Osteoblast (primary cell): ENCODE measurements at places on chromosomes 2 and 18. TPM values are rescaled to one million over a fixed set of nuclear protein-coding genes. Genes with fewer than 3 reads are reported as not detected.

GRCh38 chr18:12839057-12839525 lies 44.9 kb downstream of the PTPN2 start:
- no peaks in the 10 kb centered on the region for H3K27me3 ChIP-seq
- H3K4me1 ChIP-seq, result peaks cover 43% of the 10 kb centered on the region
- peaks cover 8% of the 10 kb centered on the region for H3K36me3 ChIP-seq
- DNase-seq, result no peak

- DNase-seq, result peak; percentile 72
- no peaks in the 10 kb centered on the region for H3K27me3 ChIP-seq
- no peak overlapping the region for H3K4me3 ChIP-seq
- peaks cover 14% of the 10 kb centered on the region for H3K4me1 ChIP-seq
- H3K27ac ChIP-seq, result no peak overlapping the region
Measured at GRCh38 chr2:209523041-209523740, 99.3 kb downstream of the MAP2 start.

The RAD51AP2 gene
- total RNA-seq, result not detected in 2 replicates

- H3K27me3 ChIP-seq, result no peaks in the 10 kb centered on the region
- H3K4me3 ChIP-seq, result no peak overlapping the region
- H3K27ac ChIP-seq, result no peak overlapping the region
- no peaks in the 10 kb centered on the region for H3K4me1 ChIP-seq
- no peaks in the 10 kb centered on the region for H3K36me3 ChIP-seq
Measured at GRCh38 chr2:120036145-120036544, 23.3 kb downstream of the EPB41L5 start.

GRCh38 chr2:98702858-98703620 lies 27.9 kb downstream of the MGAT4A start:
- H3K27ac ChIP-seq, result no peak overlapping the region
- H3K4me1 ChIP-seq, result no peaks in the 10 kb centered on the region

The HOXD13 gene
- total RNA-seq, result not detected in 2 replicates

DNA sequence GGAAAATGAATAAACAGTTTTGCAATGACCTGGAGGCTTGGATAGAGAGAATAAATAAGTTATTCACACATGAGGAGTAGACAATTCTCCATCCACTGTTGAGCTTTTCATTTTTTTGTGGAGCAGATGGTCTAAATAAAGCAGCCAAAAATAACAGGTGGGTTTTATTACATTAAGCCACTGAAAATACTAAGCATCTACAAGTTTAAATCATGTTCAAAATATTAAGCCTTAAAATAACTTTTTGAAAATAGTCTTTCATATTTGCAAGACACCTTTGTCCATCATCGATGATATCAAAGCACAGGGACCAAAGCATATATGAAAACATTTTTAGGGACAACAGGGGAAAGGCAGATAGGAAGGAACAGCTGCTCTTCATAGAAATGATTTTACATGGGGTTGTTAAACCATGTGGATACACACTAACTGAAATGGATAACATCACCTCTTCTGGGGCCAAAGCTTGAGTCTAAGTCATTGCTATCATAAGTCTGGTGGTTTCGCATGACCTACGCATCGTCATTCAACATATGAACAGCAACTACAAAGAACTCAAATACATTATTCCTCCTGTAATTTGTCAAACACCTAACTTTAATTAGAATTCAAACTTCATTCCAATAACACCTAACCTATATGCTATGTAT lies 197.6 kb upstream of the CHST9 start:
- H3K4me1 ChIP-seq, result no peaks in the 10 kb centered on the region
- no peak overlapping the region for H3K4me3 ChIP-seq
- H3K27ac ChIP-seq, result no peak overlapping the region
- no peaks in the 10 kb centered on the region for H3K27me3 ChIP-seq

The CCDC150 gene
- total RNA-seq, result 5.8 and 8.5 TPM in 2 replicates

The ING5 gene
- 16.6 and 18.6 TPM in 2 replicates for total RNA-seq

DNA sequence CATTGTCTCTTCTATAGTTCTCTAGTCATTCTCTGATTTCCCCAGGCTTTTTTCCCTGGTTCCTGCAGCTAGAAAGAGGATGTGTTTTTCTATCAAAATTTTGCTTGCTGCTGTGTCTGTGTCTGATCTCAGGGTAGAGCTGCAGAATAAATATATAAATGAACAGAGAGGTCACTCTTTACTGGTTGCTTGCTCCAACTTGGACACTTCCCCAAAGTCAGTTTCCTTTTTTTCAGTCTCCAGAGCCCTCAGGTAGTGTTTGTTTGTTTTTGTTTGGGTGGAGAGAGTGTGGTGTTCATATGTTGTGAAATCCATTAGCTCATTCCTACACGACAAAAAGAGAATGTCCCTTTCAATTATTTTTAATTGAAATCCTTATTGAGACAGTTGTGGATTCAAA lies 85.8 kb downstream of the CERS6 start:
- H3K4me1 ChIP-seq, result peaks cover 17% of the 10 kb centered on the region
- no peak overlapping the region for H3K27ac ChIP-seq
- no peak for DNase-seq

The TMEM17 gene
- 2.9 and 3.3 TPM in 2 replicates for total RNA-seq

The STPG4 gene
- 0.59 and 0.72 TPM in 2 replicates for total RNA-seq

DNA sequence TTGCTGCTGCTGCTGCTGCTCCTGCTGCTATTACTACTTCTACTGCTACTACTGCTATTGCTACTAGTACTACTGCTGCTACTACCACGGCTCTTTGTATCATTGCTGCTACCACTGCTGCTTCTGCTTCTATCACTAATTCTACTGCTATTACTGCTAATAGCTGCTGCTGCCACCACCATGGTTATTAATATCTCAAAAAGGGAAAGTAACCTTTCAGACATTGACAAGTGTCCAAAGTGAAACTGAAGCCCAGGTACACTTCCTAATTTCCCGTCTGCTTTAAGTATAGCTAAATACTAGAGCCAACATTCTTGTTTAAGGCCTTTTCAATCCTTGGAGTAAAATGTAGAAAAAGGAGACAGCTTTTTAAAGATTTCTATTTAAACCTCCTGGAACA lies 45.4 kb upstream of the EHBP1 start:
- peak overlapping the region; percentile 89 for H3K27ac ChIP-seq
- H3K36me3 ChIP-seq, result no peaks in the 10 kb centered on the region
- no peak overlapping the region for H3K4me3 ChIP-seq
- no peak for DNase-seq
- H3K27me3 ChIP-seq, result no peaks in the 10 kb centered on the region

- H3K27ac ChIP-seq, result no peak overlapping the region
- H3K27me3 ChIP-seq, result no peaks in the 10 kb centered on the region
- no peak overlapping the region for H3K4me3 ChIP-seq
- no peaks in the 10 kb centered on the region for H3K4me1 ChIP-seq
- H3K36me3 ChIP-seq, result no peaks in the 10 kb centered on the region
- DNase-seq, result no peak
Measured at GRCh38 chr2:8264981-8265380, 416.9 kb upstream of the ID2 start.

GRCh38 chr2:107078584-107078983 lies 192.6 kb upstream of the ST6GAL2 start:
- H3K27me3 ChIP-seq, result no peaks in the 10 kb centered on the region
- no peaks in the 10 kb centered on the region for H3K36me3 ChIP-seq
- H3K27ac ChIP-seq, result no peak overlapping the region
- H3K4me3 ChIP-seq, result no peak overlapping the region
- H3K4me1 ChIP-seq, result no peaks in the 10 kb centered on the region

DNA sequence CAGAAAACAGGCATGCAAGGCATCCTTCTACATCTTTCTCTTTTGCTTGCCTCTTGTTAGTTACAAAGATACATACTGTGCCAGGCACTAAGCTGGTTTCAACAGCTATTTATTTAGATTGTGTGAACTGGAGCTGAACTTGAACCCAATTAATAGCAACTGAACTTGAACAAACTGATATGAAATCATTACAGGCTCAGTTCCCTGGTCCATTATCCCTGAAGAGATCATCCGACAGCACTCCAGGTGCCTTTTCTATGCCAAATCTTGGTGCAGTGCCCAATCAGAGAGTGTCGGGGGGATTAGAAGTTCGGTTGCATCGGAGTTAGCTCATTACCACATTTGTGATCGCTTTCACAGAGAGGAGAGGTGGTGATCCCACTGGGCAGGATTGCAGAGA lies 477.6 kb downstream of the PARD3B start:
- DNase-seq, result no peak
- no peak overlapping the region for H3K27ac ChIP-seq
- H3K4me1 ChIP-seq, result peaks cover 18% of the 10 kb centered on the region
- no peaks in the 10 kb centered on the region for H3K36me3 ChIP-seq
- no peaks in the 10 kb centered on the region for H3K27me3 ChIP-seq
- H3K4me3 ChIP-seq, result no peak overlapping the region

The LGALSL gene
- total RNA-seq, result 3.6 and 3.8 TPM in 2 replicates

The TIGD1 gene
- 5.8 and 6.8 TPM in 2 replicates for total RNA-seq

DNA sequence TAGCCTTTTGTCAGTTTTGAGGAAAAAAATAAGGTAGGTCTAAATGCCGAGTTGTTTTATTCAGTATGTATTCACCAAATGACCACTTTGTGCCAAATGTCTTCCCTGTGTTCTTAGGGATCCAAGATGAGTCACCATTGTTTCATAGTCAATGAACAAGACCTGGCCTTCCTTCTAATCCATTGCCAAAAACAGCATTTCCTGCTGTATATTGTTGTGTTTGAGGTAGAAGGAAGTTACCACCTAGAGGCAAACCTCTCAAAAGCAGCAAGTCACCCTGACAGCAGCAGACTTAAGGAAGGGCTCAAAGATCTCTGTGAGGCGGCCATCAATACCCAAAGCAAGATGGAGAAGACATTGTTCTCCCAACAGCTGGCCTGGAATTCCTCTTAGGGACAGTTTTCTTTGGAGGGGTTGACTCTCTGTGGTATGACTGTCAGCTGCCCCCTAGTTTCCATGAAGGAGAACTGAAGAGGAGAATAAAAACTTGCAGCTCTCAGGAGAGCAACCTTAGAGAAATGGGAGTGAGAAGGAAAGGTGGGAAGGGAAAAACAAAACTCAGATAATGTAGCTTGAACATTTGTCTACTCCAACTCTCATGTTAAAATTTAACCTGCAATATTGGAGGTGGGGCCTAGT lies 328.3 kb downstream of the LRATD1 start:
- H3K4me1 ChIP-seq, result no peaks in the 10 kb centered on the region
- no peaks in the 10 kb centered on the region for H3K27me3 ChIP-seq
- H3K36me3 ChIP-seq, result no peaks in the 10 kb centered on the region
- H3K27ac ChIP-seq, result no peak overlapping the region
- no peak for DNase-seq

GRCh38 chr2:239463541-239464165 lies 62.8 kb upstream of the HDAC4 start:
- H3K27ac ChIP-seq, result no peak overlapping the region
- no peaks in the 10 kb centered on the region for H3K36me3 ChIP-seq
- H3K4me1 ChIP-seq, result no peaks in the 10 kb centered on the region
- no peak overlapping the region for H3K4me3 ChIP-seq

DNA sequence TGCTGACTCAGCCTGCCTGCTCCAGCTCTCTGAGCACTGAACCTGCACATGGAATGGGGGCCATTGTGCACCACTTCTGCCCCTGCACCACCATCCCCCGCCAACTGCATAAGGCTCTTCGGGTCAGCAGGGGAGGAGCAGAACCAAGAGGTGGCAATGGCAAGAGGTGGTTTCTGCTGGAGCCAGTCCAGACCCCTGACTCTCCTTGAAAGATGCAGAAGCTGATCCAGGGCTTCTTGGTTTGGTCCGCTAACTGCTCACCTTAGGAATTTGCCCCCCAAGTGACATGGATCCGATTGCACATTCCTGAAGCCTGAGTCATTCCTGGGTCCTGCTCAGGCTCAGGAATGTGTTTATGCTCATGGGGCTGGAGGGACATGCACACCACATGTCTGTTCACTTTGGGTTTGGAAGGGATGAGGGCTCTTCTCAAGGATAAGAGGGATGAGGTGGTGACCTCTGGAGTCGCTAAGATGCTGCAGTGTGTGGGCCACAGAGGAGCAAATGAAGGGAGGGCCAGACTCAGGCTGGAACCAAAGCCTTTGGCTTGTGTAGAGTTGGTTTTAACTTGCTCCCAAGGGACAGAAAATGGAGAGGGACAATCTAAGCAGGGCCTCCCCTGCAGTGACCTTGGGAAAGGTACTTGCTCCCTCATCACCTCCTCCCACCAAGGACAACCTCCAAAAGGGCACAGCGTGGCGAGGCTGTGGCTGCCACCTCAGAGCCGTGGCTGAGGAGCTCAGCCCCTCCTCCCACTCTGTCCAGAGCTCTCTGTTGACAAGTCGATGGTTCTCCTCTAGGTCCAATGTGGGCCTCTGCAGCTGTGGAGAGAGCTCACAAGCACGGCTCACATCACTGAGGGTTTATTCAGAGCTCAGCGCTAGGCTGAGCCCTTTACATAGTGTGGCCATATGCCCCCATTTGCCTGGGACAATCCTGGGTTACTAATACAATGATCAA lies 66.2 kb downstream of the HS1BP3 start:
- H3K27ac ChIP-seq, result peak overlapping the region; percentile 55
- H3K36me3 ChIP-seq, result no peaks in the 10 kb centered on the region
- peak; percentile 94 for DNase-seq
- peak overlapping the region; percentile 7 for H3K4me3 ChIP-seq
- H3K4me1 ChIP-seq, result peaks cover 23% of the 10 kb centered on the region

The POTEC gene
- total RNA-seq, result 0.29 and 0.36 TPM in 2 replicates

The CAVIN2 gene
- total RNA-seq, result 1.2 and 1.8 TPM in 2 replicates

DNA sequence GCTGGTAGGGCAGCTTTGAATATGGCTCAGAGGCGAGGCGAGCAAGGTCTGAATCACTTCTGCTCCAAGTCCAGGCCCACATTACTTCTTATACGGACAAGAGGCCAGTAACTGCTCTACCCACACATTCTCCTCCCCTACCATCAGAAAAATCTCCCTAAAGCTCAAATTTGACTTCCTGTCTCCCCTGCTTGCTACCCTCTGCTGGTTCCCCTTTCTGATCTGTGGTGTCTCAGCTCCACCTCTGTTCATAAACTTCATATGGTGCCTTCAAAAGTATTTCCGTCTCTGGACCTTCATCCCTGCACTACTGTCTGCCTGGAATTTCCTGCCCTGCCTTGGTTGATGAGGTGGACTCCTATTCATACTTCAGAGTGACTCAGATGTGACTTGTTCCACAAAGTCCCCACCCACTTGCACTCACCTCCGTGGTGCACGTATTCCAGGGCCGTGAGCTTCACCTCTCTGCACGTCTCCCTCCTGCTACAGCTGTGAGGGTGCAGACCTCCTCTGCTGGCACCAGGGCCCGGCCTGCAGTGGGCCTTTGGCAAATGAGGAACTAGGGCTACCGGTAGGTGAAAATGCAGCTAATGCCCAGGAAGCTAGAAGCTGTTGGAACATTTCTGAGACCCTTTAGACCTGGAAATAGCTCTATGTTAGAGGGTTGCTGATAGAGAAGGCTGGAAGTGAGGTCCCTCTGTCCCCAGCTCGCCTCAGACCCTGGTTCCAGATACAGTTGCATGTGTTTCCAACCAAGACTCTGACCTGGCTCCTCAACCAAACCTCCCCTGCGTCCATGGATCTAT lies 24.6 kb upstream of the KCMF1 start:
- no peak overlapping the region for H3K4me3 ChIP-seq
- DNase-seq, result peak; percentile 84
- peak overlapping the region; percentile 74 for H3K27ac ChIP-seq
- H3K36me3 ChIP-seq, result no peaks in the 10 kb centered on the region

- no peak overlapping the region for H3K4me3 ChIP-seq
- H3K27me3 ChIP-seq, result no peaks in the 10 kb centered on the region
- DNase-seq, result peak; percentile 41
- no peaks in the 10 kb centered on the region for H3K36me3 ChIP-seq
- peak overlapping the region; percentile 53 for H3K27ac ChIP-seq
Measured at GRCh38 chr2:12555012-12555645, 161.6 kb upstream of the TRIB2 start.

The IL36B gene
- not detected in 2 replicates for total RNA-seq

The GPC1 gene
- 44.8 and 54.3 TPM in 2 replicates for total RNA-seq

- H3K36me3 ChIP-seq, result peaks cover 44% of the 10 kb centered on the region
- no peaks in the 10 kb centered on the region for H3K27me3 ChIP-seq
- H3K27ac ChIP-seq, result no peak overlapping the region
- peaks cover 3% of the 10 kb centered on the region for H3K4me1 ChIP-seq
- no peak for DNase-seq
- no peak overlapping the region for H3K4me3 ChIP-seq
Measured at GRCh38 chr2:229831805-229832509, 89.9 kb downstream of the TRIP12 start.

The PSMA8 gene
- not detected in 2 replicates for total RNA-seq
